ENCODE measurements at places on chromosomes 12 and 14.

- no peak for DNase-seq
These were observed 93.4 kb upstream of the ESRRB start for GRCh38 chr14:76282581-76282980.

- no peak for DNase-seq
These were observed 5.4 kb downstream of the TXNRD1 start for GRCh38 chr12:104220931-104221330.

DNA sequence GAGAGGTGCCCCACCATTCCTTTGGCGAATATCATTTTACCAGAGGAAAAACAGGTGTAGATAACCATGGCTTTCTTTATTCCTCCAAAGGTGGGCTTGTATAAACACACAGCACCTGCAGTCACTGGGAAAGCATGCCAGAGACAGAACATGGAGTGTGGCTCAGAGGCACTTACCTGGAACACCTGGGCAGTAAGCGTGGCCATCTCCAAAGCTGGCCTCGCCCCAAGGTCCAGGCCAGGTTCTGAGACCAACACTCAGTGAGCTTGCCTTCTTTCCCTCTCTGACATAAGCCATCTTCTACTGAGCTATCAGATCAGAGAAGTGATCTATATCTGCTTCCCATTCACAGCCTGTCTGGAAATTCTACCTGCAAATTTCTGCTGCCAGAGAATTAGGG, 70.5 kb downstream of the NUAK1 start:
- DNase-seq: no peak

DNA sequence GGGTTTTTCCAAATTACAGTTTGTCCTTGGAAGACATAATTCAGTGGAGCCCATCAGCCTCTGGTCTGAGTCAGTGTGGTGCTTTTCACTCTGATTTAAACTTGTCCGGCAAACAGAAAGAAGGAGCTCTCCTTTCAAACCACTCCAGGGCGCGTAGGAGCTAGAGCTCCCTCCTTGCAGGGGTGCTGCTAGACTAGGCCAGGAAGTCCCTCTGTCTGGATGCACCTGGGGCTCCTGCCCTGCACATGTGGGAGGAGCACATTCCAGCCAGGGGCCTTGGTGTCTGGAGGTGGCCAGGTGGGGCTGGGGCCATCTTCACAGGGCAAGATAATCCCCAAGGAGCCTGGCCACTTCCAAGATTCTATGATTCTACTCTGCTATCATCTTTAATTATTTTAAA, 3.1 kb downstream of the SERPINA3 start:
- no peak for DNase-seq

GRCh38 chr12:62522984-62523383, 56.4 kb downstream of the MON2 start:
- no peak for DNase-seq

- DNase-seq: no peak
These were observed 172.3 kb downstream of the NDUFA12 start for GRCh38 chr12:94831081-94831751.

DNA sequence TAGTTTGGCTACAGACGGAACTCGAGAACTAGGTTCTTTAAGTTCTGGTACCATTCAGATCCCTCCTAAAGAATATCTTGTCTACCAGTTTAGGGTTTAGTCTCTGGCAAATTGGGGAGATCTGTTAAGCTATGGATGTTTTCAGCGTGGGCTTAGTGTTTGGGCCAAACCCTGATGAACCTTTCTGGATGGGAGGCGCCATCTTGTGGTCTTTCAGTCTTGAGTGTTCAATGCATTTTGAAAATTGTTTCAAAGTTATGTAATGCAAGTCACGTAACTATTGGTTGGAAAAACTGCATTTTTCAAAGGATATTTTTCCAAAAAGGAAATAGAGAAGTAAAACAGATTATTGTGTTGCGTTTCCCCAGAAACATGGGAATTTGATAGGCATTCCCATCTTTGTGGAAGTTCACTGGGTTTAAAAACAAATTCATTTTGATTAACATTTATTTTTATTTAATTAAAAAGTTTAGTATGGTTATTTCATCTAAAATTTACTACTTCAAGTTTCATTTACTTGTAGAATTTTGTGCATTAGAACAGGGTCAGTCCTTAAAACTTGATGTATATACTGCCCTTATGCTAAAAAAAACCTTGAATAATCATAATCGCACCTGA, 169.0 kb downstream of the PRIMA1 start:
- peak; percentile 69 for DNase-seq

GRCh38 chr12:122106843-122107242, 28.3 kb downstream of the MLXIP start:
- DNase-seq: no peak

DNA sequence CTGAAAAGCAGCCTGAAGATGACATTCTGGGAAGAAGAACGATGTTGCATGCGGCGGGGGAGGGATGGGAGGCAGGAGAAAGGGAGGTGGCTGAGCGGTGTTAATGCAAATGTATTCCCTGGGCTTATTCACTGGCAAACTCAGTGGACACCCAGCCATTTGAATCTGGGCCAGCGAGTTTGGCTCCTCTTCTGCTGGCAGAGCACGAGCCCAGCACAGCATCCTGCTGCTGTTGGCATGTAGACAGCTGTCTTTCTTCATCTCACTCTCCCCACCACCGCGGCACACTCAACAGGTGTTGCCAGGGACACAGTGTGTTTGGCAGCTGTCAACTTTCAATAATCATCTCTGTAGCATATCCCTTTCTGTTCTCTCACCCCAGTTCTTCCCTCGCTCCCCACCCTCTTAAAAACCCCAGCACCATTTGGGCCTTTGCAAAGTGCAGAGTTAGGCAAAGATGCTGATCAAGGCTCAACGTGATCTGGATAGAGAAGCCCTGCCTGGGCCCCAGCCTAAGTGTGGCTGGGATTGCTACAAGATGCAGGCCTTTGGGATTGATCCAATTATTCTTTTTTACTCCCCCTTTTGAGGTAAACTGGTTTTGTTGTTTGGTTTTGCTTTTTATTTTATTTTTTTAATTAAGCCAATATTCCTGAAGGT, 131.9 kb downstream of the EXOC5 start:
- DNase-seq: no peak

- DNase-seq: peak; percentile 79
These were observed 481.8 kb downstream of the TMEM117 start for GRCh38 chr12:44317651-44318126.

DNA sequence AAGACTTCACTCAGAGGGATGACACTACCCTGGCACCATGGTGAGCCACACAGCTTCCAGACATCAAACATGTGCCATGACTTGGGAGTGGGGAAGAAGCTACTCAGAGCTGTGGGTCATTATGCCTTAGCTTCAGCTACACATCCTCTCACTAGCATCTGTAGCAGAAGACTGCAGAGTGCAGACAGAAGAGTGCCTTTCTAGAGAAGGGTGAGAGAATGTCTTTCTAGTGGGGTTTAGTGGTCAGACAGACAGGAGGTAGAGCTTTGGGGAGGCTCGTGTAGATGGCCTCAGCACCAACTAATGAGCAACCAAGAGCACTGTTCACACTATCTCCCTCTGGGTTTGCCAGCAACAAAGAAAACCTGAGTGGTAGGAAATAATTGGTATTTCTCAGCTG, 4.9 kb upstream of the B4GALNT3 start:
- DNase-seq: no peak

DNA sequence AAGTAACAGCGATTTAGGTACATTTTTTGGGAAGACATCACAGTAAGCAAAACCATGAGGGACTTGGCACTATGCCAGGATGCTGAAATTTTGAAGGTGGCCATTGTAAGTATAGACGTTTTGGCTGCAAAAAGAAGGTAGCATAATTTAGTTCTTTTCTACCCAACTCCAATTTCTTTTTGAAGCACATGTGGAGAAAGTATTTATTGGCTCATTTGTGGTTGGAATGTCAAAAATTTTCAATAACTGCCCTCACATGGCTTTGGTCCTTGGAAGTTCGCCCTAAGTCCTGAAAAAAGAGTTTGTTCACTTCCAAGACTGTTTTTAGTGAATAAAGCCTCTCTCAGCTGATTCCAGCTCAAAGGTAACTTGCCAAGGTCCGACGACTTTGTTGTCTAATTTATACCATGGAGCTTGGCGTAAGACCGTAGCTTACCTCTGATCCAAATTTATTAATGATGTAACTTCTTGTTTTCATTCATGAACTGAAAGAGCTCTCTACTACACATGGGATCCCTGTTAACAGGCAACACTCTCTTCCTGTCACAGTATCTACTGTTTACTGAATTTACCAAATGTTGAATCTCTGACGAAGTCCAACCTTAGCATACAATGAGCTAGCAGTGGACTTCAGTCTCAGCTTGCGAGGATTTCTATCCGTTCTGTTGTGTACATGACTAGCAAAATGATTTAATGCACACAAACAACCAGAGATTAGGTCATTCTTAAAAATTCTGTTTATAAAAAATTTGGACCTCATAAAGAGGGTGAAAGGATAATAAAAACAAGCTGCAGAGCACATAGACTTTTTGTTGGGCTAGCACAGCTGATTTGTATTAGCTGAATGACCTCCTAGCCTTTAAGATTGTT, 49.0 kb downstream of the MSRB3 start:
- DNase-seq: no peak

GRCh38 chr14:99065551-99065950, 206.4 kb downstream of the BCL11B start:
- DNase-seq: peak; percentile 58

DNA sequence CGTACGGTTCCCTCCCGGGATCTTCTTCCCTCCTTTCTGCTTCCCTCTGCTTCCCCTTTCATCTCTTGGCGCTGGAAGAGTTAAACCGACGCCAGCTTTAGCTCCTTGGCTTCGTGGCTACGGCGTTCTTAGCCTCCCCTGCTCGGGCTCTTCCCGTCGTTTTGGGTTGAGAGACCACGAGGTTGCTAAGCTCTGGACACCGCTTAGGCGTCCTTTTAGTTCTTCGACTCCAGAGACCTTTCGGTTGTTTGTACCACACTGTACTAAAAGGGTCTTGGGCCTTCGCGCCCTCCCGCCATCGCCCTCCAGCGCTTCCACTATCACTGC, 545 bp downstream of the CPSF2 start:
- peak; percentile 74 for DNase-seq

- peak; percentile 16 for DNase-seq
These were observed 215.0 kb upstream of the EEA1 start for GRCh38 chr12:93144109-93144508.

- no peak for DNase-seq
These were observed 18.8 kb downstream of the SLC6A12 start for GRCh38 chr12:195156-195555.

DNA sequence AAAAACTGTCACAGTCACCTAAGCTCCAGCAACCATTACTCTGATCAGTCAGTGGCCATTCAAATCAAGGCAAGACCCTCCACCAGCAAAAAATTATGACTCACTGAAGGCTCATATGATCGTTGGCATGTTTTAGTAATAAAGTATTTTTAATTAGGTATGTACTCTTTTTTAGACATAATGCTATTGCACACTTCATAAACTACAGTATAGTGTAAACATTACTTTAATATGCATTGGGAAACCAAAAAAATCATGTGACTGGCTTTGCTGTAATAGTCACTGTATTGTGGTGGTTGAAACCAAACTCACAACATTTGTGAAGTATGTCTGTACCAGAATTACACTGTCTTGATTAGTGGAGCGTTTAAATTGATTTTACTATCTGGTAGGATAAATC, 134.5 kb upstream of the GARIN6 start:
- DNase-seq: no peak

GRCh38 chr14:90981636-90982035, 78.8 kb downstream of the RPS6KA5 start:
- DNase-seq: peak; percentile 12

Data from mesendoderm (in vitro differentiated cells).